ENCODE measurements at places on chromosomes 2 and 18. TPM values are rescaled to one million over a fixed set of nuclear protein-coding genes. Genes with fewer than 3 reads are reported as not detected.
A peak's percentile ranks its signal among the peaks of the same experiment; 100 is the strongest.

GRCh38 chr2:216161967-216162366, 52.8 kb downstream of the XRCC5 start:
- DNase-seq: no peak

DNA sequence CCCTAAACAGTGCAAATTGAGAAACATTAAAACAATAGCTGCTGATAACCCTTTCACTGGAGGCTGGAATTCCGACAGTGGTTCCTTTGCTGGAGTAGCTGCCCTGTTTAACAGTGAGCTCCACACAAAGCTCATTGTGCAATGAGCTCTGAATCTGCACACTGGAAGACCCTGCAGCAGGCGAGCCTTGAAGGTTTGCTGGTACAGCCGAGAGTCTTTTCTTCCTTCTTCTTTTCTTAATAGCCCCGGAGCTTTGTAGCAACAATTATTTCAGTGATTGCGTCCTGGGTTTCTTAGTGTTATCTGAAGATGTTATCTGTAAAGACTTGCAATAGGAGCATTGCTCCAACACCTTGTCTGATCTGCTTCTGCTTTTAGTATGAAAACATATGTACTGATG, 50.8 kb upstream of the CXCR4 start:
- DNase-seq: no peak

DNA sequence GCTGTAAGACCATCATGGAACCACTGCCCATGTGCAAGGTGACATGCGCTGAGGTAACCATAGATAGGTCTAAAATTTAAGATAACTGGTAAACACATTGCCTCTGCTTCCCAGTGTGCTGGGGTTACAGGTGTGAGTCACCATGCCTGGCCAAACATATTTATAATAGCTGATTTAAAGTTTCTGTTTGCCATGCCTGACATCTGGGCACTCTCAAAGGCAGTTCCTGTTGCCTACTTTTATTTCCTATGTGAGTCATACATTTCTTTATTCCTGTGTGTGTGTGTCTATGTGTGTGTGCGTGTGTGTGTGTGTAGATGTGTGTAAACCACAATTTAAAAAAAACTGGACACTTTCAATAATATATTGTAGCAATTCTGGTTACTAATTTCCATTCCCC, 415.2 kb upstream of the NETO1 start:
- no peak for DNase-seq

DNA sequence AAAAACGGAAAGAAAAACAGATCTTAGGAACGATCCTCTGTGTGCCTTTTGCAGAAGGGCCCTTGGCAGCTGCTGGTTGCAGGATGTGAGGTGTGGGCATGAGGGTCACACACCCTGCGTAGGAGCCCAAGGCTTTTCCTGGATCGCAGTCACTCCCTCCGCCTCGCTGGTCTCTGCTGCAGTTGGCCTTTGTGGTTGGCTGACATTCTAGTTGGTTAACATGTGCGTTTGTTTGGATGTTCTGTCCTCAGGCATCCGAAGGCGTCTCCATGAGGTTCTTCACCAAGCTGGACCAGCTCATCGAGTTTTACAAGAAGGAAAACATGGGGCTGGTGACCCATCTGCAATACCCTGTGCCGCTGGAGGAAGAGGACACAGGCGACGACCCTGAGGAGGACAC, 61.7 kb downstream of the INPP5D start:
- DNase-seq: no peak

DNA sequence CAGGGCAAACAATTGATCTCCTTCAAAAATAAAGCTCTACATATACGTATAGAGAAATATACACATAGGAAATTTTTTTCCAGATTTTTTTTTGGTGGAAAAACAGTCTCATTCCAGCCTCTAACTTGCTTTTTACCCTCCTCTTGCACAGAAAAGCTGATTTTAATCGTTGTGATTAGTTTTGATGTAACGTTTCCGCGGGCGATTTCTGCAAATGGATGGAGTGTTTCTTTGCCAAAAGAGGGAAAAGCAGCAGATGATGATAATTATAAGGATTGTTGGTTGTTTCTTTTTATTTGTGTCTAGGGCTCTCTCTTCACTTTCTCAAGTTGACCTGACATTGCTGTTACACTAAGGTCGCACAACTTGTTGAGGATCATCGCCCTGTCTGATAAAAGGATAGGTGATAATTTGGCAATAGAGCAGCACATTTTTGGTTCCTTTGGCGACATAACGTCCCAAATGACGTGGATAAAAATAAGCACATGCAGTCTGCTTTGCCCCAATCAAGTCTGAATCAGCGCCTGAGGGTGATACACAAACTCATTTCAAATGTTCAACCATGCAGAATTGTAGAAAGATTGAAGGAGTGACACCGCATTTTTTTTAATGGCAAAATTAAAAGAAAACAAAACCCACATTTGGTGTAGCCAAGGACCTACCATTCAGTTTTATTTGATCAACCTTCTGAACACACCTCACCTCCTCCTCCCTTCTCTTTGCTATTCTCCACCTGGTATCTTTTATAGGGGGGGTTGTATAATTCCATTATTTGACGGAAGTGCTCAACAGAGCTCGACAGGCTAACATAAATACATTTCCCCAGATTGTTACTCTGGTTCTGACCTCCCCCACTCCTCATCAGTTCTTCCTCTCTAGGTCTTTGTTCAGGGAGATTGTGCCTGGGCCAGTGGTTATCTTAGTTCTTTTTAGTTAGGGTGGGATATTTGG, 109.6 kb upstream of the KCTD1 start:
- no peak for DNase-seq

GRCh38 chr2:185802926-185803325, 64.3 kb downstream of the FSIP2 start:
- DNase-seq: no peak

DNA sequence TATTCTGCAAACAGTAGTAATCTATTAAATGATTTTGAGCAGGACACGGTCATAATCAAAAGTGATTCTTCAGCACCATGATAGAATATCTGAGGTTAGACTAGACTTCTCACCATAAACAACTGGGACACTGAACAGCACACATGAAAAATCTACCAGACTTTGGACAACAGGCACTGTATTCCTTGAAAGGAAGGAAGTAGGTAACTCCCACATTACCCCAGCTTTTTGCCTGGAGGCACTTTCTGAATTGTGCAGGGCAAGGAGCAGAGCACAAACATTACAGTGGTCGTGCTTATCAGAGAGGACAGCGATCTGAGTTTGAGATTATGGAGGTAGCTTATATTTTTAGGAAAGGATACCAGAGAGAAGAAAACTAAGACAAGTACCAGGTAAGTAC, 25.3 kb upstream of the IL1RL1 start:
- DNase-seq: no peak

- no peak for DNase-seq
Observed at GRCh38 chr2:67124531-67124930, 272.6 kb upstream of the ETAA1 start.

DNA sequence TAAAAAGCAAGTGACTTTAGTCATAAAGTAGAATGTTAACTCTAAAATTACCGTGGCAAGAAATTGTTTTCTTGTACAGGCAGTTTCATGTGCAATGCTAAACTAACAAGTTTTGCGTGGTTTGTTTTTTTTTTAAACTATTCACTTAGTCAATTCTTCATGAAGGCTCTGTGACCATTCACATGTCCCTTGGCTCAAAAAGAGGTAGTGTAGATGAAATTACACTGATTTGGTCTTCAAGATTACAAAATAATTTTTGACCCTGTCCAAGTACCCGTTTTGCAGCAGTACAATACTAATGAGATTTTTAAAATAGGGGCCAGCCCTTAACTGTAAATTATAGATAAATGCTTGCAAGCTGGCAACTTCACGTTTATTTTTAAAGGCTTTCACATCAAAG, 1.3 kb downstream of the TMEM131 start:
- DNase-seq: no peak

DNA sequence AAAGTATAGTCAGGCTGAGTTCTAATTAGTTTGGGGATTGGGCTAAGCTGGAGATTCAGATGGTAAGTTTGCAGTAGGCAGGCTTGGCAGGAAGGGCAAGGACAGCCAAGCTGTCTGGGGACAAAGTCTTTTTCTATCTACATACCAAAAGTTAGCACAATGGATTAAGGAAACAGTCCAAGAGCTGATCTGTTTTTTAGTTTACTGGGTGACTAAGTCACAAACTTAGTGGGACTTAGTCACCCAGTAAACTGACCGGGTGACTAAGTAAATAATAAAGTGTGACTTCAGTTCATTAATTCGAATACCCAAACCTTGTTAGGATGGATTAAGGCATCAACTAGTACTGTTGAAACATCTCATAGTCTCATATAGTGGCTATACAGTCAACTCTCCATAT, 1386.0 kb upstream of the CELF4 start:
- DNase-seq: no peak

DNA sequence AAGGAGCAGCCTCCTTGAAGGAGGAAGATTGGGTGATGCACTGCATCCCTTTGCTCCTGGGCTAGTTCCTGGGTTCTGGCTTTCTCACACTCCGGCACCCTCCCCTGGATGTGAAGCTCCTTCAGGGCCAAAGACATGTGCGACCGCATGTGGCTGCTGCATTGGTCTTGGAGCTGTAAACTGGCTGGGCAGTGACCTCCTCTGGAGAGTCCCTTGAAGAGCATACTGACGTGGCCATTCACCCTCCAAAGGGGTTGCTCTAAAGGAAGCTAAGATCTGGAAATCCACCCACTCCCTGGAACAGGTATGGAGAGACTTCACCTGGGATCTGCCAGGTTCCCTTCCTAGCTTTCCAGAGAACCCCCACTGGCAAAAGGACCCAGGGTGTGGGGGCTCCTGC, 62.1 kb downstream of the TMEM17 start:
- no peak for DNase-seq

GRCh38 chr2:39203382-39203781, 40.4 kb downstream of the CDKL4 start:
- DNase-seq: no peak

- DNase-seq: no peak
Observed at GRCh38 chr2:107091163-107091864, 205.3 kb upstream of the ST6GAL2 start.

DNA sequence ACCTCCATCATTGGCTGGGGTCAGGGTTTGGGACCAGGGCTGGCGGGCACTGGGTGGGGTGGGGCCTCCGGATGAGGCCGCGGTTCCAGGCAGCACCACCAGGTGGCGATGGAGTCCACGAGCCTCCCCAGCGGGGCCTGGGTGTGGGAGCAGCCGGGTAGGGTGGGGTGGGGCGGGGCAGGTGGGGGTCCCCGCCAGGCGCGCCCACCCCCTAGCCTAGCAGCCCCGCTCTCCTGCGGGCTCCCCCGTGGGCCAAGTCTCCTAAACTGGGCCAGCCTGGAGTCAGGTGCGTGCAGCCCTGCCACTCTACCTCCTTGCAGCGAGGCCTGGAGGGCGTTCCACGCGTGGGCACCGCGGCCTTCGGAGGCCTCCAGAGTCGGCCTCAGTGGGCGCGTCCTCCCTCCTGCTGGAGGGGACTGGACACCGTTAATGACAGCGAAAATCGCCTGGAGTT, 187.5 kb downstream of the TWIST2 start:
- DNase-seq: peak; percentile 31

DNA sequence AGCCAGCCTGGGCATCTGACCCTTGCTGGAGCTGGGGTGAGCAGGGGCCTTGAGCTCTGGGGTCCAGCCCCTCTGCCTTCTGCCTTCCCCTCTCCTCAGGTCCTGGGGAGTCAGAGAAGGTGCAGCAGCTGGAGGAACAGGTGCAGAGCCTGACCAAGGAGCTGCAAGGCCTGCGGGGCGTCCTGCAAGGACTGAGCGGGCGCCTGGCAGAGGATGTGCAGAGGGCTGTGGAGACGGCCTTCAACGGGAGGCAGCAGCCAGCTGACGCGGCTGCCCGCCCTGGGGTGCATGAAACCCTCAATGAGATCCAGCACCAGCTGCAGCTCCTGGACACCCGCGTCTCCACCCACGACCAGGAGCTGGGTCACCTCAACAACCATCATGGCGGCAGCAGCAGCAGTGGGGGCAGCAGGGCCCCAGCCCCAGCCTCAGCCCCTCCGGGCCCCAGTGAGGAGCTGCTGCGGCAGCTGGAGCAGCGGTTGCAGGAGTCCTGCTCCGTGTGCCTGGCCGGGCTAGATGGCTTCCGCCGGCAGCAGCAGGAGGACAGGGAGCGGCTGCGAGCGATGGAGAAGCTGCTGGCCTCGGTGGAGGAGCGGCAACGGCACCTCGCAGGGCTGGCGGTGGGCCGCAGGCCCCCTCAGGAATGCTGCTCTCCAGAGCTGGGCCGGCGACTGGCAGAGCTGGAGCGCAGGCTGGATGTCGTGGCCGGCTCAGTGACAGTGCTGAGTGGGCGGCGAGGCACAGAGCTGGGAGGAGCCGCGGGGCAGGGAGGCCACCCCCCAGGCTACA, 3.8 kb downstream of the EMILIN1 start:
- no peak for DNase-seq

DNA sequence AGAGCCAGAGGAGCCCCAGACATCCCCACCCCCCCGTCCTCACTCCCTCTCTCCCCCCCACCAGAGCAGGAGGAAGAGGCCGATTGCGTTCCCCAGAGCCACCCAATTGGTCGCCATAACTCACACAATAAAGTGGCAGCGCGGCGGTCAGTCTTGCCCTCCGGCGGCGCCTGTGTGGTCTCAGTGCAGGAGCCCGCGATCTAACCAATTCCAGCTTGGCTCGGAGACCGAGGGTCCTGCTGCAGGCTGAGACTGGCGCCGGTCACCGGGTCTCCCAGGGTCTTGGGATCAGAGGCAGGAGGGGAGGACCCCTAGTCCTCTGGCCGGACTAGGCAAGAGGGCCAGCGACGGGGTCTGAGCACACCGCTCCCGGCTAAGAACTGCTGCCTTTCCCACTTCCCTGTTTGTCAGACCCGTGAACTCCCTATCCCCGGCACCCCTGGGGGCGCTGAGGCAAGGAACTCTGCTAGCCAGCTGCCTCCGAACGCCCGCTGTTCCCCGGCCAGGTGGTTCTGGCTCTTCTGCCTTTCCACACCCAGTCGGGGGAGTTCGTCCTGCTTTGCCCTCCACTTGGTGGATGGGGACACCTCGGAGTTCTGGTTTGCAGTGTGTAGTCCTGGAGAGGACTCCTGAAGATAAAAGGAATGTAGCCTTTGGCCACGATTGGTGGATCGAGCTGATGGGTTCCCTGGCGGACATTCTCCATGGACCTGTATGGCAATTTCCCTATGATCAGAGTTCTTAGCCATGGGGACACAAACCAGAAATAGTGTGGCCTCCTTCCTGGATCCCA, 1.0 kb upstream of the HOXD12 start:
- DNase-seq: no peak

- no peak for DNase-seq
Observed at GRCh38 chr2:54107903-54108615, 7.4 kb upstream of the ACYP2 start.

The STPG4 gene
- 4.4 TPM for total RNA-seq

The CCL20 gene
- not detected for total RNA-seq

The IL18R1 gene
- not detected for total RNA-seq

The XRCC5 gene
- total RNA-seq: 488 TPM

The CRYGD gene
- not detected for total RNA-seq
